Fibroblast of lung (primary cell): ENCODE measurements at places on chromosomes 2 and 18. TPM values are rescaled to one million over a fixed set of nuclear protein-coding genes. Genes with fewer than 3 reads are reported as not detected.

Gene SULT1C2
- under 0.01 and 0.26 TPM in 2 replicates for total RNA-seq

Gene TLX2
- under 0.01 TPM in 1 of 2 replicates, not detected in the other for total RNA-seq

Gene GPR39
- 0.26 and 1.3 TPM in 2 replicates for total RNA-seq

Gene C2orf78
- total RNA-seq, result not detected in 2 replicates

Gene ITGB6
- not detected in 2 replicates for total RNA-seq

DNA sequence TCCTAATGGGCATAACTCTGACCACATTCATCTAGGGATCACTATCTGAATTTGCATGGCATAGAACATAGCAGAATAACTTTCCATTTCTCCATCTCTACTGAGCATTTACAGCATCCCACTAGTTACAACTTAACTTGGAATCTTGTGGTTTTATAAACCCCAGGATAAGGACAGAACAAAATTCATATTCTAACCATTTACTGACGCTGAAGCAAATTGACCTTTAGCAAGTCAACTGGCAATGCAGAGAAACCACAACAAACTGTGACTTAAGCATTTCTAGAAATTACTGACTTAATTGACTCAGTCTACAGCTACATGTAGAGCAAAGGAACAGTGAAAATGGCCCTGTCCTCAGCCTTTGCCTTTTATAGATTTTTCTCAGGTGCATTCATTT, 61.2 kb downstream of the DCC start:
- H3K4me1 ChIP-seq, result no peaks in the 10 kb centered on the region
- H3K36me3 ChIP-seq, result no peaks in the 10 kb centered on the region
- H3K27ac ChIP-seq, result no peak overlapping the region
- H3K4me3 ChIP-seq, result no peak overlapping the region
- DNase-seq, result peak; percentile 6

DNA sequence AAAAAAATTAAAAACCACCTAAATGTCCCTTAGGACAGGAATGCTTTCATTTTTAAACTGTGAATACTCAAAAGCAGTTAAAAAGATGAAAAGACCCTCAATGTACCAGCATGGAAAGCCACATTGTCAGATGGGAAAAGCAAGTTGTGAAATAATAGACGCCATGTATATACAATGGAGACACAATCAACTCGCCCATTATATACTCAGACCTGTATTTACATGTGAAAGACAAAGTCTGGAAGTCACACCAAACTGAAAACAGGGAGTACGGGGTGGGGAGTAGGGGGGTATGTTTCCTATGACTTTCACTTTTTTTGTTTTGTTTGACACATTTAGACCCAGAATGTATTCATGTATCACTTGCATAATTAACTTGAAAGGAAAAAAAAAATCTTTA, 75.6 kb downstream of the CELF4 start:
- DNase-seq, result no peak
- H3K36me3 ChIP-seq, result no peaks in the 10 kb centered on the region
- H3K4me3 ChIP-seq, result no peak overlapping the region
- no peaks in the 10 kb centered on the region for H3K4me1 ChIP-seq

Gene AGFG1
- total RNA-seq, result 31.1 and 40.0 TPM in 2 replicates
